ENCODE measurements at places on chromosomes 12 and 14.

DNA sequence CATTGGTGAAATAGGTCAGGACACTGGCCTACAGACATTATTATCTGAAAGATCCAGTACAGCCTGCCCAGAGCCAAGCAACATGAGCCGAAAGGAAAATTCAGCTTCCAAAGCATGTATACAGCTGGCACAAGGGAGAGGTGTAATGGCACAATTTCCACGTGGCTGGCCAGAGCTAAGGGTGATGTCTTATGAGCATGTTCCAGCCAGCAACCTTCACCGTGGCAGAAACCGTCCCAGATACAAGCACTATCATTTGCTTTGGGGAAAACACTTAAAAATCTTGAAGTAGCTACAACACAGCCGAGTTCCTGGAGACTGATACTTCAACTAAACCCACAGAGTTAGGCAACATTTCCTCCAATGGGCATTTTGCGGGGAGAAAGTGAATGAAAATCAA, 44.5 kb downstream of the CORO1C start:
- no peak for DNase-seq

DNA sequence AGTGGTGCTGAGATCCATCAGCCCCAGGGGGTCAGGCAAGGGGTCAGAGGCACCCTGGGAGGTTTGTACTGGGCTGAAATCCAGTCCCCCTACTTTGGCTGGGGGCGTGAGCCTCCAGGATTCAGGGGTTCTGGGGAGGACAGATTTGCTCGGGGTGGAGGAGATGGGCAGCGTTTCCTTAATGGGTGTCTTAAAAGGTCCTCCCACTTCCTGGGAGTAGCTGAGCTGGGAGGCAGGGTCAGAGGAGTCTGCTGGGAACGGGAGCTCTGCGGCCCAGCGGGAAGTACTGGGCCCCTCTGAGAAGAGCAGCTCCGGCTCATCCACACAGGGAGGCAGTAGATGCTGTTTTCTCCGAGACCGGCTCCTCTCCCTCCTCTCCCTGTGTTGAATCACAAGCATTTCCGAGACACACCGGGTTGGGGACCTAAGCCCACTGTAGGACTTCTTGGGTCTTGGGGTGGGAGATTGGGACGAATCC, 2.1 kb upstream of the TEX52 start:
- no peak for DNase-seq

- peak; percentile 48 for DNase-seq
Observed at GRCh38 chr12:130916241-130916911, 37.3 kb upstream of the ADGRD1 start.

DNA sequence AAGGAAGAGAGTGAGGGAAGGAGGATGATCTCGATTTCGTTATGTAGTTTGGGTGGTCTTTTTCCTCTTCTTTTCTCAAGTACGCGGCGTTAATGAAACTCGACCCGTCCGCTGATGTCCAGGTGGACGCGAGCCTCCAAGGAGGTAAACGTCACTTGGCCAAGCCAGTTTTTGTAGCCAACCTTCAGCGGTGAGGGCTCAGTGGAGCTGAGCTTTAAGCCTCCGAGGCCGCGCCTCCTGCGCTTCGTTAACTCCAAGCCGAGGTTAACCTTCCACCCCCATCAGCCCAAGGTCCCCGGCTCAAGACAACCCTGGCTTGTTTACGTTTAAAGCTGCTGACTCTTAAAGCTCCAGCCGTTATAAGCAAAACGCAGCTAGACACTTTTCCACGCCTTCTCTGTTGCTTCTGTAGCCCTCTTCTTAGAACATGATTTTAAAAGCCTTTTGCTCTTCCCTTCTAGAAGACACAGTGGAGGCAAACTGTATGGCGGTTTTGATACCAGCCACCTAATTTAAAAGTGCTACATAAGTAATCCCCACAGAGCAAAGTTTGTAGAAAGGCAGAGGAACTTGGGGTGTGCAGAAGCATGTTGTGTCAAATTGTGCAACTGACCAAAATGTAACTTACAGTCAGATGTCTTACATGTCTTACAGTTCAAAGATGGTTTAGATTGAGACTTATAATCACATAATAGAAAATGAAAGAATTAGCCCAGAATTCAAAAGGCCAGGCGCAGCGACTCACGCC, 923 bp upstream of the ITPR2 start:
- DNase-seq = peak; percentile 38

GRCh38 chr12:70230934-70231606, 12.2 kb upstream of the CNOT2 start:
- DNase-seq = no peak

DNA sequence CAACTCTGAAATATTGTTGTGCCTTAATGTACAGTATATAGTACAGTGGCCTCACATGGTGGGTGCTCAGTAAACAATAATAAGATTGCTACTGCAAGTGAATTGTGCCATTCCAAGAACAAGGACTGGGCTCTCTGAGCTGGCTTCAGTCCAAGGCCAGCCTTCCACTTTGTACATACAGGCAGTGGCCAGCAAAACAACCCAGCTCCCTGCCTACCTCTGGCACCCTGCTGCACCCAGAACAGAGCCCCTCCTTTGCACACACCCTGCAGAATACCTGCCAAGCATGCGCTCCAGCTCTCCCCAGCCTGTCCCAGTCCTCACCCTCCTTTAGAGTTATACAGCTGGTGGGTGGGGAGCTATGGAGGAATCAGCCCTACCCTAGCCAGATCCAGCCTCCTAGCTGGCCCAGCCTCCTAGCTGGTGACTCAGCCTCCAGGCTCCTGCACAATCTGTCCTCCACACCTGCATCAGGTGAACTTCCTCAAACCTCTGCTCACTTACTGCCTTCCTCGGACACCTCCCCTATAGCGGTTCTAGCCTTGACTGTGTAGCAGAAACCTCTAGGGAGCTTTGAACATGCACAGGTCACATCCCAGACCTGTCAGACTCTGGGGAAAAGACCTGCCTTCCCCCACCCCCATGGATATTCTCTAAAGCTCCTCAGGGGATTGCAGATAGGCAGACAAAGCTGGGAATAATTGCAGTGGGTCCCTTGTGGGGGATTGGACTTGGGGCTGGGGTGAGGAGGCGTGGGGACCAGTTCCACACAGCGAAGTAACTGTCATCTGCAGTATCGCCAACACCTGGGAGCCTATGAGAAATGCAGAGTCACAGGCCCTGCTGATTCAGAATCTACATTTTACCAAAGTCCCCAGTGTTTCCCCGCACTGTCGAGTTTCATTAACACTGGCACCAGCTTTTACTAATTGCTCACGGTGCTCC, 17.9 kb downstream of the ZDHHC22 start:
- peak; percentile 43 for DNase-seq

GRCh38 chr12:68011882-68012207, 22.6 kb downstream of the IFNG-AS1 start:
- DNase-seq = no peak

DNA sequence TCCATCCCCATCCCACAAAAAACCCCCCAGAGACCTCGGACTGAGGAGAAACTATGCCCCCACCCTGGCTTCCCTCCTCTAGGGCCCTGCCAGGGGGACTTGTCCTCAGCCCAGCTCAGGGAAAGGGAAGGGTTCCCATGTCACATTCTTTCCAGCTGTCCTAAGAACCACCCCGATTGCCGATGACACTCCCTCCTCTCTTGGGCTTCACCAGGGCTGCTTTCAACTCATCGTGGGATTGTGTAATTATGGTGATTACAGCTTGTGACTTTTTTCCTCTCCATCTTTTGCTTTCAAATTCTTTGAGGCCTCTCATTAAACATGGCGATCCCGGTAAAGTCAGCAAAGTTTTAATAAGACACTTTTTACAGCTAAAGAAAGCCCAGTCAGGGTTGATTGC, 344.0 kb downstream of the DPF3 start:
- DNase-seq = no peak

GRCh38 chr14:52473557-52473956, 78.7 kb downstream of the TXNDC16 start:
- no peak for DNase-seq

DNA sequence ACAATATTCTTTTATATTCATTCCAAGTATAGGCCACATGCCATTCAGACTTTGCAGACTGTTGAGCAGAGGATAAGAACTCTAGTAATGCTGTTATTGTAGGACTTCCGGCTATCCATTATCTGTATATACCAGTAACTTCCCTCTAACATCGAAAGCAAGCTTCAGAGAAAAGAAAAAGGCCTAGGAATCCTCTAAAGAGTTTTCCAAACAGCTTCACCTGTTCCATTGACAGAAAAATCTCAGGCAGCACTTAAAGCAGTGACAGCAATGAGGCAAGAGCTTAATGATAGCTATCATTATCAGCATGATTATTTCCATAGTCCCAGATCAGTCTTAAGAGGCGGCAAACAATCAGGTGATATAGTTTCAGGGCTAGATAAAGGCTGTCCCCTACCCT, 1.8 kb downstream of the CPNE8 start:
- DNase-seq = no peak

DNA sequence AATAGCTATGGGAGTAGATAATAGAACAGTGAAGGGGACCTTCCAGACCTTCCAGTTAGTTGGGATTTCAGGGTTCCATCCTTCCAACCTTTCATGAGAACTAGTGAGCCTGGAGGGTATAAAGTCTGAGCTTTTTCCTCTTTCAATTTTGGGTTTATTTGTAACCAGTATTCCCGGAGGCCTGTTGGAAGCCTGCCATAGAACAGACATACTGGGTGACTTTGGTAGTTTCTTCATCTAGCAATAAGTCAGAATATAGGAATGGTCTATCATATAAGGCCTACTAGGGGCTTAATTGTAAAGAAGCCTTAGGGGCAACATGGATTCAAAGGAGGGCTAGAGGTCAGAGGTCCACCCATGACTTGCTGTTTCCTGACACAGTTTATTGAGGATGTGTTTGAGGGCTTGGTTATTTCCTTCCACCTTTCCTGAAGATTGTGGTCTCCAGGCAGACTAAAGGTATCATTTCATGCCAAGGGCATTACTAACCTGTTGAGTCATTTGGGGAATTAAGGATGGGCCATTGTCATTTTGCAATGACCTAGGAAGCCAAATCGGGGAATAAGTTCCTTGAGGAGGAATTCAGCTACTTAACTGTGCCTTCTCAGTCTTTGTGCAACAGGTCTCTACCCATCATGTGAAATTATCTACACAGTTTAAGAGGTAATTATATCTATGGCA, 410.3 kb downstream of the SLC6A15 start:
- no peak for DNase-seq

GRCh38 chr12:114935658-114936057, 251.7 kb upstream of the TBX3 start:
- no peak for DNase-seq

GRCh38 chr14:79586989-79587598, 624.2 kb downstream of the DIO2 start:
- no peak for DNase-seq

DNA sequence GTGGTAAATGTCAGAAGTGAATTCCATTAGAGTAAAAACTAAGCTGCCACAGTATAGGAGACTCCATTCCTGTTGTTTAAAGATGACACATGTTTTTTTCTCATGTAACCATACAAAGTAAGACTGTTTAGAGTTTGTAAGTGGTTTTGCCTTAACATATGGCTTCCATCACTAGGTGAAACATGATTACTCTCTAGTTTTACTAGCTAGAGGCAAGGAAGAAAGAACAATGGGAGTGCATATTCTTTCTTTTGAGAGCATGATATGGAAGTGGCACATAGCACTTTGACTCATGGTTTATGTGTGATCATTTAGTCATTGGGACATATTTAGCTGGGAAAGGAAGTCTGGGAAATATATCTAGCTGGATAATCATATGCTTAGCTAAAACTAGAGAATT, 7.7 kb downstream of the ATF7IP start:
- no peak for DNase-seq

DNA sequence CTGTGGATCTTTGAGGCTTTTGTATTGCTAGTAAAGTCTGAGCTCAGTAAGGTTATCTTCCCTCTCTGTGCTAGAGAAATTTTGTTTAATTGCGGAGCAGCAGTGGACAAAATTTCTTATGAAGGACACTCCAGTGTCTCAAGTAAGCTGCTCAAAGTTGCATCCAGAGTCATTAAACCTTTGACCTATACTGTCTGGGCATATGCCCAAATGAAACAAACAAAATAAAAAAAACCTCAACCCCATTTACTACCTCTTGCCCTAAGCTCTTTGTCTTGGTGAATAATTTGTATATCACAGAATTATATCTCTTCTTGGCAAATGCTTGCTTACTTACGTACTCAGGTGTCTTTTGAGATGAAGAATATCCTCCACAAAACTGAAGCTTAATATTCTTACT, 465.2 kb downstream of the SOX5 start:
- no peak for DNase-seq

DNA sequence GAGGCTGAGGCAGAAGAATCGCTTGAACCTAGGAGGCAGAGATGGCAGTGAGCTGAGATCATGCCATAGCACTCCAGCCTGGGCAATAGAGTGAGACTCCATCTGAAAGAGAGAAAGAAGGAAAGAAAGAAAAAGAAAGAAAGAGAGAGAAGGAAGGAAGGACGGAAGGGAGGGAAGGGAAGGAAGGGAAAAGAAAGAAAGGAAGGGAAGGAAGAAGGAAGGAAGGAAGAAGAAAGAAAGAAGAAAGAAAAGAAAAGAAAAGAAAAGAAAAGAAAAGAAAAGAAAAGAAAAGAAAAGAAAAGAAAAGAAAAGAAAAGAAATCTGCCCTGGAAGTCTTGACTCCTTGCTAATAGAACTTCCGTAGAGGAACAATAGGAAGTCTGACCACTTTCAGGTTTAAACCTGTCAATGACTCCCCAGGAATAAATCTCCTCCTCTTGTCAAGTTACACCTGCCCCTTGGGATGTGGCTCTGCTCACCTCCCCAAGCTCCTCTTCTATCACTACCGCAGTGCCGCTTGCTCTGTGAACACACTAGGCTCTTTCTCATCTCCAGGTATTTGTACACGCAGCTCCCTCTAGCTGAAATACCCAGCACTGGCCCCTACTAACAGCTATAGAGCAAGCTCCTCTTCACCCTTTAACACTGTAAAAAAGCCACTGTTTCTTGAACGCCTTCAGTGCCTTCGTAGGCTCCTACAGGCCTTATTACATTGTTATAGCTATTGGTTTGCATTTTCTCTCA, 773.1 kb upstream of the TBX3 start:
- DNase-seq = no peak

DNA sequence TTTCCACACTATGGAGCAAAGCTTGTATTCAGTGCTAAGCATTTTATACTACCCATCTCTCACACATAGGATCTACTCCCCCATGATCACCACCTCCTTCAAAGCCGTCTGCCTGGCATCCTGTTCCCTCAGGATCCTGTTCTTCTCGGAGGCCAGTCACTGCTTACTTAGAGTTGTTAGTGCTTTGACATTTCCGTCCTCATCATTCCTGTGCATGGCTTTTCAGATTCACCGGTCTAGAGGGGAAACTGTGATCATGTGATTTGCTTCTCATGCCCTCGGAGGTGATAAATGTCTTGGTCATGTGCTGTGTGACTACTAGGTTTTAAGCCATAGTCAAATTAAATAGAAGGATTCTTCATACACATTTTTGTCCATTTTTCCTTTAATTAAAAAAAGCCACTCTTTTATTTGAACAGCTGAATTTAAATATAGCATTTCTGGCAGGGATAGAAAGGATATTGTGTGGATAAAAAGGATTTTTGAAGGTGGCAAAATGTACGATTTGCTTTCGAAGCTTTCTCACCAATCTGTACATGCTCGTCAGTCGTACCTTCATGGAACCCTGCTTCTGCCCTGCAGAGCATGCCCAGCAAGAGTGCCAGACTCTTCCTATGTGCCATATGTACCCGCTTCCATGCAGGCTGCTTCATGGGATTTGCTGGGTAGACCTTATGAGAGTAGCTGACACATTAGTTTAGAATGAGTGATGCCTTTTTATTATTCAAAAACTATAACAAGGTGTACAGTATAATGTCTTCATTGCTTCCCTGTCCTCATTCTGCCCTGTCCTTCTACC, 53.3 kb downstream of the BMAL2 start:
- DNase-seq = no peak

GRCh38 chr12:6765634-6766581, at the start of gene PTMS:
TSS of gene PTMS (plus strand) at chr12:6766363. CDS start at chr12:6766706, 343 bp downstream.
- peak; percentile 34 for DNase-seq

GRCh38 chr14:23375527-23376251, 1.2 kb upstream of the CMTM5 start:
- no peak for DNase-seq

Data from activated B cell treated with CpG ODN at 0.5 μM for 24 hours (primary cell).